ENCODE measurements at places on chromosomes 7 and 10. TPM values are rescaled to one million over a fixed set of nuclear protein-coding genes. Genes with fewer than 3 reads are reported as not detected.

The GPR85 gene
- total RNA-seq, result 0.19 TPM

The GLCCI1 gene
- 2.5 TPM for total RNA-seq

The PDIA4 gene
- total RNA-seq, result 292 TPM

The C10orf62 gene
- not detected for total RNA-seq

Data from endothelial cell of coronary artery (primary cell).